ENCODE measurements at places on chromosomes 6 and 20. TPM values are rescaled to one million over a fixed set of nuclear protein-coding genes. Genes with fewer than 3 reads are reported as not detected.

GRCh38 chr6:53605543-53606235, 59.9 kb downstream of the KLHL31 start:
- DNase-seq: no peak

GRCh38 chr6:25218346-25218745, 60.8 kb upstream of the CARMIL1 start:
- DNase-seq: no peak

The PAX1 gene
- not detected for polyA plus RNA-seq

DNA sequence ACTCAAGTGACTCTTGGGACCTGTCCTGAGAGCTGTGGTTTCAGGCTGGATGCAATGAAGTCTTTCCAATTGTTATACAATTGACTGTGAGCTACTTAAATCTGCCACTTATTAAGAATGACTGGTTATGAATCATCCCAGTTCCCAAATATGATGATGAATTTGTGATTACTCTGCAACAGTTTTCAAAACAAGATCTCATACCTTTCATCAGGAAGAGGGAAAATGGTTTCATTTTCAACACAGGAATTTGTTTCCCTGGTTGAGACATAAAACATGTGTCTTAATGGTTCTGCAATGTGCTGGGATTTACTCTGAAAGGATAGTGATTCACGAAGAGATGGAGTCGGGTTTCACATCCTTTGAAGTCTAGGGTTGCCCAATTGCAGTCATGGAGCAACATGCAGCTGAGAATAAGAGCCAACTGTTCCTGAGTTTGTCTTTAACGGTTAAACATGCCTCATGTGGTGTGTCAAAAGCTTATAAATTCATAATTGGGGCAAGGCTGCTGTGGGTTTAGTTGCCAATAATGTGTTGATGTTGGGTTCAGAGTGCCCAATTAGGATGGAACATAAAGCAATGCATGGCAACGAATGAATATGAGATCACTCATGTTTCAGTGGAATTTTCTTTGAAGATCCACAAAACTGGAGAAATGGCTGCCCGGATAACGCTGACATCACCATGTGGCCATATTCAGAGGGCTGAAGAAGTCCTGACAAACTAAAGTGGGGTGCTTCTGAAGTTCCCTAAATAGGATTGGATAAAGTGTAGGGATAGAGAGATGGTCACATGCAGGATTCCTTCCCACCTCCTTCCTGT, 41.0 kb downstream of the CYP24A1 start:
- peak; percentile 31 for DNase-seq

The CEP43 gene
- polyA plus RNA-seq: 32.1 TPM

DNA sequence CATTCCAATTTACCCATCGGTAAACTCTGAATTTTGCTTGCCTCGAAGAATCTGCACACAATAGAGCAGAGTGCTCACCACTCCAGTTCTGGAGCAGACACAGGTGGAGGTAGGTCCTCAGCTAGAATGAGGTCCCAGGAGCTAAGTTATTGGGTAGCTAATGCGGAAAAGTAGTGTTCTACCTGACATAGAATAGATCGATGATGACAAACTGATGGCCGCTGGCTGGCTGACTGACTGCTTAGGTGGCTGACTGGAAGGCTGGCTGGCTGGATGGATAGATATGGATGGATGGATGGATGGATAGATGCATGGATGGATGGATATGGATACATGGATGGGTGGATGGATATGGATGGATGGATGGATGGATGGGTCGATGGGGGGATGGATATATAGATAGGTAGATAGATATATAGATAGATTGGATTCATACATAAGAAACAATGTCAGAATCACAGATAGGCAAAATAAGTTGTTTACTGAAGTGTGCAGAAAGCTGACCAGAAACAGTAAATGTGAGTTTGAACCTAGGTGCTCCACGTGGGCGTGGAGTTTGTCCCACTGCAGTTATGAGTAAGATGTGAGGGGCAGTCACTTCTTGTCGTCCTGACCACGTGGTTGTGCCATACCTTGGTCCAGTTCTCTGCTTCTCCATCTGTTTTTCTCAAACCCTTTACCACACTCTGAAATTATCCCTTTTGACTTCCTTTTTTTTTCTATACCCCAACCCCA, 62.1 kb downstream of the TBXT start:
- no peak for DNase-seq

- DNase-seq: no peak
Measured at GRCh38 chr6:84916704-84917103, 152.3 kb upstream of the TBX18 start.
